Left lung (tissue), 14 donors: ENCODE measurements at places on chromosomes 2 and 18.

DNA sequence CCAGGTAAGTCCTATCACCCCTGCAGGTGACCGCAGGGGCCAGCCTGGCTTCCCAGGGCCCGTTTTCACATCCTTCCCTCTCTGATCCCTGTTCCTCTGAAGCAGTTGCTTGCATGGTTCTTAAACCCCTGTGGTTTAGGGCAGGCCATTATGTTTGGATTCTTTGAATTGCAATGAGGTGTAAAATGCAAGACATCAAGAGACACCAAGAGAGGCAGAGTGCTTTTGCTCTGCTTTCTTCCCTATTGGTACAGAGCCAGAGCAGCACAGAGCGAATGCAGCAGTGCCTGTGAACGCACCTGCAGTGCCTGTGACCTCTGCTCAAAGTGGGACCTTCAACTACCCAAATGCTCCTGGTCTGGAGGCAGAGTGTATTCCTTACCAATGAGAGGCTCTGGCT lies 7.6 kb downstream of the RFX8 start:
- no peak for DNase-seq
- H3K27me3 ChIP-seq: peaks cover 27% of the 10 kb centered on the region
- peaks cover 36% of the 10 kb centered on the region for H3K4me1 ChIP-seq
- no peak overlapping the region for H3K4me3 ChIP-seq
- H3K27ac ChIP-seq: no peak overlapping the region
- no peaks in the 10 kb centered on the region for H3K36me3 ChIP-seq

GRCh38 chr2:128401680-128402079 lies 83.0 kb upstream of the HS6ST1 start:
- no peak overlapping the region for H3K4me3 ChIP-seq
- no peak for DNase-seq
- no peaks in the 10 kb centered on the region for H3K4me1 ChIP-seq
- H3K27ac ChIP-seq: no peak overlapping the region
- no peaks in the 10 kb centered on the region for H3K27me3 ChIP-seq
- H3K36me3 ChIP-seq: no peaks in the 10 kb centered on the region

DNA sequence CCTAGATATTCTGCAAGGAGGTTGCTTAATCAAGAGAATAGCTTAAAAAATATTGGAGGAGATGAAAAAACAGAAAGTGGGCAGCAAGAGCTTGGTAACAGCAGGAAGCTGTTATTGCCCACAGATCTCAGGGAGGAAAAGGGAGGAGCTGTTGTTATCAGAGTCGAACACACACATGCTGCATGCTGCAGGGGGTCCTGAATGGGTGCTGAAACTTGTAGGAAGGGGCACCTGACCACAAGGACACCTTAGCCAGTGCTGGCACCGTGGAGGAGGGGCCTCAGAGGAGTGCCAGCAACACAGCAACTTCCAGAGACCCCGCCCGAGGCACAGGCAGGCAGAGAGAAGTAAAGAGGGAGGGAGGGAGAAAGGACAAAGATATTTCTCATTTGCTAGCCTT lies 332.9 kb downstream of the SOCS6 start:
- H3K27ac ChIP-seq: no peak overlapping the region
- no peaks in the 10 kb centered on the region for H3K27me3 ChIP-seq
- no peaks in the 10 kb centered on the region for H3K36me3 ChIP-seq
- H3K4me1 ChIP-seq: no peaks in the 10 kb centered on the region
- H3K4me3 ChIP-seq: no peak overlapping the region

- DNase-seq: no peak
- peaks cover 12% of the 10 kb centered on the region for H3K4me1 ChIP-seq
- no peak overlapping the region for H3K4me3 ChIP-seq
- H3K27me3 ChIP-seq: no peaks in the 10 kb centered on the region
- no peaks in the 10 kb centered on the region for H3K36me3 ChIP-seq
Measured at GRCh38 chr2:8578335-8579244, 103.3 kb upstream of the ID2 start.

DNA sequence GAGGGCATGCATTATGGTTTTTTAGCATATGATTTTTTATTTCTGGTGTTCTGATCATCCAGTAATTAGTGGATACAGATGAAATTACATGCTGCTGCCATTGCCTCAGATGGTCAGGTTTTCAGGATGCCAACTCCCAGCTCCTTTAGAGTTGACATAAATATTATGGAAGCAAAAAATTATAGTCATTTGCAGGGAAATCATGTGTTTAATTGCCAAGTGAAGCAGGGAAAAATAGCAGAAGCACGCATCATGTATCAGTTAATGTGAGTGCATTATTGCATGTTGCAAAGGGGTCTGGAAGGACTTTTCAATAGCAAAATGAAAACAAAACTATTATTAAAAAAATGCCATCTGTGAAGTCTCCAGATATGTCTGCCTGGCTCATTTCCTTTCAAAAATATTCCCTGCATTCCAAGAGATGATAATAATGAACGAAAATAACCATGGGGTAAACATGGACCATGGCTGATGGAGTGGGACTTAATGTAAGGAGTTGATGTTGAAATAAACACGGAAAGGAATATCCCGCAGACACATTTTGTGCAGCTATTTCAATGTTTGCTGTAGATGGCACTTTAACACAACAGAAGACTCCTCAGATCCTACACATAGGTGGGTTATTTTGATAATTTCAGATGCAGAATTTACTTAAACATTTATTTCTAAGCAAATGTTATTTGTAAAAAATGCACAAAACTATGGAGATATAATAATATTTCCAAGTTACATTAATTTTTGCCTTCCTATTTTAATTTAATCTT lies 87.7 kb upstream of the DYNAP start:
- no peaks in the 10 kb centered on the region for H3K27me3 ChIP-seq
- no peak for DNase-seq
- H3K4me1 ChIP-seq: no peaks in the 10 kb centered on the region
- H3K27ac ChIP-seq: no peak overlapping the region
